ENCODE measurements at places on chromosomes 1 and 21. TPM values are rescaled to one million over a fixed set of nuclear protein-coding genes. Genes with fewer than 3 reads are reported as not detected.

GRCh38 chr1:152899883-152900282, 8.5 kb upstream of the IVL start:
- no peak for DNase-seq

- no peak for DNase-seq
Measured at GRCh38 chr1:224639426-224639975, 23.4 kb downstream of the CNIH3 start.

DNA sequence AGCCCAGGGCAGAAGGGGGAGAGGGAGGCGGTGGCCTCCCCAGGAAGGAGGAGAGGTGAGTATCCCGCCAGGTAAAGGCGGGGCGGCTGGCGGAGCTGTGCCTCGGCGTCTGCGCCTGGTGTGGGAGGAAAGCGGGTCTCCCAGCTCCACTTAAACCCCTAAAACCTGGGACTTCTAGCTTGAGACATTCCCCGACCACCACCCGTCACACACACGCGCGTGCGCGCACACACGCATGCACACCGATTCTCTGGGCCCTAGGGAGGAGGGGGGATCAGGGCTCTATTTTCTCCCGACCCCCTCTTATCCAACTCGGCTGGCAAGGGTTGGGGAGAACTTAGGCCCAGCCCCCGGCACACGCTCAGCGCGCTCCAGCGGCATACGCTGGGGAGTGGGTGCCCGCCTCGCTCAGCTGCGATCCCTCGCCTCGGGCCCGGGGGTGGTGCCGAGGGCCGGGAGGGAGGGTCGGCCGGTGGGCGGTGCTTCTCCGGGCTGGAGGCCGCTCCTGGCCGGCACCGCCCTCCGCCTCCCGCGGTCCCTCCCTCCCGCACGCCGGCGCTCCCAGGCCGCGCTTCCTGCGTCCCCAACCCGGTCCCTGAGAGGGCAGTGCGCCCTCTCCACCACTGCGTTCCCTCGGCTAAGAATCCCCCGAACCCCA, at the start of gene TMEM51:
Gene TMEM51 (plus strand): TSS at position 564 of the 658 bp plus-strand sequence. CDS start 61,341 bp downstream, outside the sequence.
- peak; percentile 77 for DNase-seq

The TOMM40L gene
- 13.5 TPM for polyA plus RNA-seq

GRCh38 chr1:27563591-27564471, 40.1 kb downstream of the AHDC1 start:
- no peak for DNase-seq

- no peak for DNase-seq
Measured at GRCh38 chr1:99996951-99997350, 27.2 kb downstream of the SLC35A3 start.

DNA sequence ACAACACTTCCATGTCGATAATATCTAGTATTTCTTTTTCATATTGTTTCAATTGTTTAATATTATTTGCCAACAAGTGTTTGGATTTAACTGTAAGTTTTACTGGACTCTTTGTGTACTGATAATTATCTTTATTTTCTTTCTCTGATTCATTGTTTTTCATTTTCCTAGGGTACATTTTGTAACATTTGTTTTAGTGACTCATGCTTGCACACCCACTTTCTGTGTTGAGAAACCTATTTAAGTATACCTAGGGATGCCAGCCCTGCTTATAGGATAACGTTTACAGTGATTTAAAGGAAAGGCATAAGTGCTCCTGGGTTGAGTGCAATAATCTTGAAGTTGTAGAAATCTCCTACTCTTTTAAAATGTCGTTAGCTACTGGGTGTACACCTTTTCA, 1386.0 kb upstream of the ADGRL4 start:
- no peak for DNase-seq

DNA sequence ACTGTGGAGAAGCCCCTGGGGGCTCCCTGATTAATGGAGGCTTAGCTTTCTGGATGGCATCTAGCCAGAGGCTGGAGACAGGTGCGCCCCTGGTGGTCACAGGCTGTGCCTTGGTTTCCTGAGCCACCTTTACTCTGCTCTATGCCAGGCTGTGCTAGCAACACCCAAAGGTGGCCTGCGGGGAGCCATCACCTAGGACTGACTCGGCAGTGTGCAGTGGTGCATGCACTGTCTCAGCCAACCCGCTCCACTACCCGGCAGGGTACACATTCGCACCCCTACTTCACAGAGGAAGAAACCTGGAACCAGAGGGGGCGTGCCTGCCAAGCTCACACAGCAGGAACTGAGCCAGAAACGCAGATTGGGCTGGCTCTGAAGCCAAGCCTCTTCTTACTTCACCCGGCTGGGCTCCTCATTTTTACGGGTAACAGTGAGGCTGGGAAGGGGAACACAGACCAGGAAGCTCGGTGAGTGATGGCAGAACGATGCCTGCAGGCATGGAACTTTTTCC, 24.8 kb downstream of the PCSK9 start:
- DNase-seq, result no peak

- DNase-seq, result no peak
Measured at GRCh38 chr1:101139821-101140718, 96.7 kb upstream of the S1PR1 start.

- DNase-seq, result no peak
Measured at GRCh38 chr1:173867141-173867752, 542 bp downstream of the GAS5 start.

The OR2T35 gene
- not detected for polyA plus RNA-seq

DNA sequence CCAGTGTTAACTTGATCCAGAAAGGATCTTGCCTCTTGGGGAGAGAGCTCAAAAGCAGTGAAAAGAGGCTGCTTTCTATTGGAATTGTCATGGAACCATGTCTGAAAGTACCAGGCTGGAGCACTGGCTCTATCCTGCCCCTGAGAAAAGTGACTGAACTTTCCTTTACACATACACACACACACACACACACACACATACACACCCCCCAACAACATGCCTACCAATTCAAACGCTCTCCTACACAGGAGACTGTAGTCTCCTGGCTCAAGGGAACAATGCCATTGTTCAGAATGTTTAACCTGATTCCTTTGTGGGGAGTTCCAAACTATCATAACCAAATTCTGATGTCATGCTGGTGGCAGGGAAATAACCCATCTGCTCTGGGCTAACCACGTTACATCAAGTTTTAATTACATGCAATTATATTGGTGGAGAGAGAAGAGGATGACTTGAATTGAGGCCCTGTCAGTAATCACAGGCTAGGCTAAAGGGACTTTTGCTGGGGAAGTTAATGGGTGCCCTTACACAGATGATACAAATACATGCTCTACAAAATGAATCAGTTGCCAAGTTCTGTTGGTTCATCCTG, 52.3 kb upstream of the DUSP10 start:
- no peak for DNase-seq
